CD4-positive, alpha-beta T cell treated with Interleukin-1 beta for 1 hour (primary cell): ENCODE measurements at places on chromosomes 3 and 15.

DNA sequence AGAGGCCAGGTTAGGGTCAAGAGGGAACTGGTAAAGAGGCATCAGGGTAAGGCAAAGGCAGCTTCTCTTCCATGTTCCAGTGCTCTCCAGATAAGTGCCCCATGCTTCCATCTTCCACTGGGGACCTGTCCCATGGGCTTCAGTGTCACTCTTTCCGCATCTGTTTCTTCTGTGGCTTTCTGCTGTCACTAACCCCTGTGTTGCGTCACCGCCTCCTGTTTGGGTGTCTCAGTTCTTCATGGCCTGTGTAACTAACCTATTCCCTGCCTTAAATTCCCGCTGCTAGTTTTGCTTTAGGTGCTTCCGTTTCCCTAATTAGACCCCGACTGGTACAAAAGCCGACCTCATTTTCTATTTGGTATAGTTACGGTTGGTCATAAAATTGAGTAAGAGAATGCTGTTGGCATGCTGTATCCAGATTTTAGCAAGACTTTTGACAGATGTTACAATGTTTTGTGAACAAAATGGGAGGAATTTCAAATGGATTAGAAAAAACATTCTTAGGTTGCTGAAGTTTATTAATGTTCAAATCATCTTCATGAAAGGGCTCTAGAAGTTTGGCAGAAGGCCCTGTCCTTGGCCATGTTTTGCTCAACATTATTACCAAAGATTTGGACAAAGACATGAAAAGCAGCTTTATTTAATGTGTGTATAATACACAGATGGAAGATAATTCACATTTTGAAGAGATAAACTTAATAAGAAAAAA, 245.3 kb downstream of the BBX start:
- DNase-seq = no peak

DNA sequence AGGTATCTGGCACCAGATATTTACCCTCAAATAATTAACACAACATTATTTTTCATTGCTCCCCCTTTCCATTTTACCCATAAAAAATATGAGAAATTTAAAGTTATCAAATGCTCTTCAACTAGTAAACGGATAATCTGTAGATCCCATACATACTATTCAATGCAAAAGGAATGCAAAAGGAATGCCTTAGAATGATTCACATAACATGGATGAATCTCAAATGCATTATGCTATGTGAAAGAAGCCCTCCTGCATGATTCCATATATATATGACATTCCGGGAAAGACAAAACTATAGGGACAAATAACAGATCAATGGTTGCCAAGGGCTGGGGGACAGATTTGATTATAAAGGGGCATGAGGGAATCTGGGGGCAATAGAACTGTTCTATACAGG, 195.7 kb downstream of the STT3B start:
- no peak for DNase-seq

DNA sequence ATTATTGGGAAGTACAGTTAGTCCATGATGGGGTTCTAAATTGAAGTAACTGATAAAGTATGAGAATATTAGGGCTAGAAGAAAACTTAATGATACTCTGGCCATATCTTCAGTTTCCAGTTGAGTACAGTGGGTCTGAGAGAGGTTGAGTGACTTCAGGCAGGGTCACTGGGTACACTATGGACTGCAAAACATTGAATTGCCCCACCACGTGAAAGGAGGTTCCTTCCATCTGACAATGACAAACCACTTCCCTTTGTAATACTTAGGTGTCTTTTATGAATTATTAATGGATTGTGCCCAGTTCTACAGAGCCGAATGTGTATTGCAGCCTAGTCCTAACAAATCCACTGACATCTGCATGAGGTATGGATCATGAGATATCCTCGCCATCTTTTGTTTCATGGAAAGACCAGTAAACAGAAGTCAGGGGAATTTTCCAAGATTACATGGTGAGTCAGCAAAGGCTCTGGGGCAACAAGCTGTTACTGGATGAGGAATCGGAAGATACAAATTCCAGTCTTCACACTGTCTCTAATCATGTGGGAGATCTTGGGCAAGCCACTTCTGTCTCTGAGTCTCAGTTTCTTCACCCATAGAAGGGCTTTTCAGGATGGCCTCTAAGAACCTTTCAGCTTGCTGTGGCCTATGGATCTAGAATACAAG, 66.5 kb upstream of the BCL6 start:
- no peak for DNase-seq

DNA sequence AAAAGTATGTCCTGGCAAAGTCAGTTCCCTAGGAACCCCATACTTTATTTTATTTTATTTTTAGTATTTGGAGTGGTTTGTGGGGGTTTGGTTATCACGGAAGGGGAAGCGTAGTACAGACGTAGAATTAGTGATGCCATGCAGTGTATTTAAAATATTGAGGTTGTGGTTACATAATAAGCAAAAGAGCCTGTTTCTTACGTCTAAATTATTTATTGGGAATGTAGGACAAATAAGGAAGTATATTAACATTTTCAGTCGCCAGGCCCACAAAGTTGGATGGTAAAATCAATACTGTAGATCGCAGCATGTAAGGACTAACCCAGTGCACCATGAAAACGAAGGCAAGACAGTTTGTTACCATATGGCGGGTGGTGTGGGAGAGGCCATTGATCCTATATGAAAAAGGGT, 558 bp downstream of the DTWD1 start:
- DNase-seq = no peak

DNA sequence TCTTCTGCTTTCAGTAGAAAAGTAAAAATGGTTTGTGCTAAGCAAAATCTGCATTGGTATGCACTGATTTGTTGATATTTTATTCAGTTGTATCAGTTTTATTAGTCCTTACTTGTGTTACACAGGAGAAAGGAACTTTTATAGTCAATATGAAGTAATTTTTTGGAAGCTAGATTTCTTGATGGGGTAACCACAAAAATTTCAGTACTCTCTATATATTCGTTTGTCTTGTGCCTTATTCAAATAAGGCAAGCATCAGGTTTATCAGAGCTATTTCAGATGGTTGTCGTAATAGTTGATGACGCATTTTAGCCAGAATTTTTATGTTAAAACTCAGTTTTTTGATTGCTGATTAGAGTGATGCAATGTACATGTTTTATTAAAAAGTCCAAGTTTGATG, 50.7 kb upstream of the NIPA1 start:
- DNase-seq = no peak
